ENCODE measurements at places on chromosomes 16 and 17.

- peak; percentile 94 for DNase-seq
Observed at GRCh38 chr16:57639172-57639887, 10.9 kb downstream of the ADGRG1 start.

- peak; percentile 47 for DNase-seq
Observed at GRCh38 chr17:50147841-50148225, 2.6 kb downstream of the PPP1R9B start.

DNA sequence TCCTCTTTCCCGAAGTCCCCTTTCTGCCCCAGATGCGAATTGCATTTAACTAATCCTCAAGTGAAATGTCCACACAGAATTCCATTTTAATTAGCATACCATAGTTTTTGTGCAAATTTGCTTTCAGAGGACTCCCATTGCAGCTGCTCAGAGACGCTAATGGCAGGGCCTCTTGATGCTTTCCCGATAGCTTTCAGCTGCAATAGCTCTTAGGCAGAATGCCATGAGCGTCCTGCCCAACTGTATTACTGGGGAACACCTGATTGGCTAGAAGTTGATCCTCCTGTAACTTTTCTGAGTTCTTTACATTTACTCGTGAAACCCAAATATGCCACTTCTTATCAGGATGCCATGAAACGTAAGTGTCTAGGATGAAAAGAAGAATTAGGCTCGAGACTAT lies 203.0 kb downstream of the UTP18 start:
- DNase-seq = no peak

DNA sequence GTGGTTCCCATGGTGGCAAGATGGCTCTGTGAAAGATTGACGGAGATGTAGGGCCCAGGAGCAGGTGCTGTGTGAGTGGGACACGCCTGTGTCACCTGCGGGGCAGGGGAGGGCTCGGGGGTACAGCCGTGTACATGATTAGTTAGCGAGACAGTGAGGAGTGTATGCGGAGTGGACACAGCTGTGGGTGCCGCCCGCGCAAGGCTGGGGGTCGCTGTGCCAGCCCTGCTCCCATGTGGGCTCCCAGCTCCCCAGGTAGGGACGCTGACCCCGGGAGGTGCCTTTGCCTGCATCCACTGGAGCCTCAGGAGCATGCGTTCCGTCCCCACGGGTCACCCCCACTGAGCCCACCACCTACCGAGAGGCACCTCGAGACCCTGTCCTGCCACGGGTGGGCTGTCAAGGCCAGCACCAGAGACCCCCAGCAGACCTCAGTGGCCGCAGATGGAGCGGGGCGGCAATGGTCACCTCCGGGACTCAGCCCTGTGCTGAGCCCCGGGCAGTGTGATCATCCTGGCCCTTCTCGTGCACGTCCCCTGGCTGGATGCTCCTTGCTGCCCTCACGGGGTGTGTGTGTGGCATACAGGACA lies 7.4 kb downstream of the CAPN15 start:
- no peak for DNase-seq

GRCh38 chr17:61511480-61512182 lies 59.4 kb downstream of the TBX4 start:
- DNase-seq = peak; percentile 25

- peak; percentile 56 for DNase-seq
Observed at GRCh38 chr16:57185446-57185944, 344 bp downstream of the PSME3IP1 start.

- no peak for DNase-seq
Observed at GRCh38 chr16:76583466-76583865, 306.3 kb downstream of the CNTNAP4 start.
